ENCODE measurements at places on chromosomes 12 and 14. TPM values are rescaled to one million over a fixed set of nuclear protein-coding genes. Genes with fewer than 3 reads are reported as not detected.

RXYLT1 gene
- 22.0 TPM for total RNA-seq

DNA sequence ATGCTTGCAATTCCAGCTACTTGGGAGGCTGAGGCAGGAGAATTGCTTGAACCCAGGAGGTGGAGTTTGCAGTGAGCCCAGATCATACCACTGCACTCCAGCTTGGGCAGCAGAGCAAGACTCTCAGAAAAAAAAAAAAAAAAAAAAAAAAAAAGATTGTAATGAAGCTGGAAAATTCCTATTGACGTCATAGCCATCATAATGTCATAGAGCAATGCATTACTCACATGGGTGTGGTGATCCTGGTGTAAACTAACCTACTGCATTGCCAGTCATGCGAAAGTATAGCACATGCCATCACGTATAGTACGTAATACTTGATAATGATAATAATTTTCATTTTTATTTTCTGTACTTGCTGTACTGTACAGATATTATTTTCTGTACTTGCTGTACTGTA lies 42.7 kb upstream of the NID2 start:
- DNase-seq, result peak; percentile 75

SPIC gene
- total RNA-seq, result not detected

DNA sequence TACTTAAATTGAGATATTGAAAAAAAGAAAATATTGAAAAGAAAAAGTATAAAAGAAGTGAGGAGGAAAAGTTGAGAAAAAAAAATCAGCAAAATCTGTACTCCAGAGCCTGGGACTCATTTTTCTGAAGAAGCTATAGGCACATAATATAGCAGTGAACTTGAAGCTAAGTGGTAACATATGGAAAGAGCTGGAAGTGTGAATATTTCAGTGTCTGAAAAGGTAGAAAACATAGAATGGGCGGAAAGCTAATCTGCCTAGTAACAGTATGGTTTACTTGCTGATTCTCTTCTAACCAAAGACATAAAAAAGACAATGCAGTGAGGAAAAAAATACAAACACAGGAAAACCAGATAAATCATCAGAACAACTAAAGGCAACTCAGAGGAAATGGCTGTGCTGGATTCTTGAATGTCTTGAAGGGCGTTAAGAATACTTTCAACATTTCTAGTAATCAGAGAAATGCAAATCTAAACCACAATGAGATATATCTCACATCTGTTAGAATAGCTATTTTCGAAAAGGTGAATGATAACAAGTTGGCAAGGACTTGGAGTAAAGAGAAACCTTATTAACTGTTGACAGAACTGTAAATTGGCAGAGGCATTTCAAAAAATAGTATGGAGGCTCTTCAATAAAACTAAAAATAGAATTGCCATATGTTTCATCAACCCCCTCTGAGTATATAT lies 784.6 kb downstream of the LRFN5 start:
- DNase-seq, result no peak

- no peak for DNase-seq
Observed at GRCh38 chr14:100623961-100624360, 36.7 kb upstream of the BEGAIN start.

OR4N2 gene
- not detected for total RNA-seq

GRCh38 chr14:70139384-70139783 lies 49.4 kb downstream of the SLC8A3 start:
- no peak for DNase-seq

PRKCH gene
- 3.6 TPM for total RNA-seq

DNA sequence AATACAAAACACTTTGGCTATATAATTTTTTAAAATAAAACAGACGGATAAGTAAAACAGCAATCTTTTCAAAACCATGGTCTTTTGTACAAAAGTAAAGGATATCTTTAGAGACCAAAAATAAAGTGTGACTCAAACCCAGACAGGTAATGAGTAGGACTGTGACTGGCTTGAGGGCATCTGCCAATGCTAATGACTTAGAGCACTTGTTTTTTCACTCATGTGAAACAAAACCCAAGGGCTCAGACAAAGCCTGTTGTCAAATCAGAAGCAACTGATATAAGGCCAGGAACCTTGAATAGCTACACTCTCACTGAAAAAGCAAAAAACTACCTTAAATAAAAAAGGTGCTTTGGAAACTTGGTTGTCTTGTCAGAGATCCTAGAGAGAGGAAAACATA lies 357.4 kb downstream of the TMEM117 start:
- peak; percentile 0 for DNase-seq

GRCh38 chr12:90841336-90841735 lies 113.6 kb downstream of the CCER1 start:
- no peak for DNase-seq

GRCh38 chr14:104163541-104163940 lies 25.2 kb downstream of the KIF26A start:
- no peak for DNase-seq
